ENCODE measurements at places on chromosomes 5 and 9.

GRCh38 chr9:28378231-28378630 is 805.0 kb upstream of the C9orf72 start:
- no peak for DNase-seq

DNA sequence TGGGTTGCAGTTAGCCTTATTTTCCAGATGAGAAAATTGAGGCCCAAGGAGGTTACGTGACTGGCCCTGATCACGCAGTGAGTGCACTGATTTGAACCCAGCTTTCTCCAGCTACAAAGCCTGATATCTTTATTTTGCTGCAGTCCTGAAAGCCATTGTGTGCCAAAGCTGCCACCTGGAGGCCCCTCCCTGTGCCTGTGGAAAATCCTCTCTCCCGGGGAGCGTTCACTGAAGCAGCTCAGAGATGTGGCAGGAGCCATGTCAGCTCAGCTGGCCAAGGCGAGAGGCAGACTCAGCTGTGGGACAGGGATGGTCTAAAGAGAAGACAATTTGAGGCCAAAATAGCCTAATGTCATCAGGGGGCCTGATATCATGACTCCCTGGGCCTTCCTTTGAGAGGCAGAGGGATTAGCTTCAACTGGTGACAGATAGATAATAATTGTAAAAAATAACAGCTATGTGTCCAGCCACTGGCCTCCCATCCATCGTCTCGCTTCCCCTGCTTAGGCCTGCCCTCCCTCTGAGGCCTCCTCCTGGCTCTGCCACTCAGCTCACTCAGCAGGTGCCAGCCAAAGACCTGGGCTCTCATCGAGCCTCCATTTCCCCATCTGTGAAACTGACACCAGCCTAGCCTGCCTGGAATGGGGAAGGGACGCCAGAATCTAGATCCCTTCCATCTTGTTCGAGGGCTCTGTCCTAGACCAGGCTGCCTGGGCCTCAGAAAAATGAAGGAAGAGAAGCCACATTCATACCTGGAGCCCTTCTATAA is 74.3 kb upstream of the GGTA1 start:
- DNase-seq: no peak

GRCh38 chr5:37751227-37751626 is 88.6 kb downstream of the GDNF start:
- no peak for DNase-seq

GRCh38 chr9:102309379-102309778 is 570.9 kb upstream of the GRIN3A start:
- no peak for DNase-seq

- DNase-seq: no peak
Observed at GRCh38 chr5:17154211-17154996, 63.0 kb upstream of the BASP1 start.

All from NCI-H446 treated with DMSO at 0.1 percent for 48 hours (cell line).